GM19239 (cell line): ENCODE measurements at places on chromosomes 2 and 18.

DNA sequence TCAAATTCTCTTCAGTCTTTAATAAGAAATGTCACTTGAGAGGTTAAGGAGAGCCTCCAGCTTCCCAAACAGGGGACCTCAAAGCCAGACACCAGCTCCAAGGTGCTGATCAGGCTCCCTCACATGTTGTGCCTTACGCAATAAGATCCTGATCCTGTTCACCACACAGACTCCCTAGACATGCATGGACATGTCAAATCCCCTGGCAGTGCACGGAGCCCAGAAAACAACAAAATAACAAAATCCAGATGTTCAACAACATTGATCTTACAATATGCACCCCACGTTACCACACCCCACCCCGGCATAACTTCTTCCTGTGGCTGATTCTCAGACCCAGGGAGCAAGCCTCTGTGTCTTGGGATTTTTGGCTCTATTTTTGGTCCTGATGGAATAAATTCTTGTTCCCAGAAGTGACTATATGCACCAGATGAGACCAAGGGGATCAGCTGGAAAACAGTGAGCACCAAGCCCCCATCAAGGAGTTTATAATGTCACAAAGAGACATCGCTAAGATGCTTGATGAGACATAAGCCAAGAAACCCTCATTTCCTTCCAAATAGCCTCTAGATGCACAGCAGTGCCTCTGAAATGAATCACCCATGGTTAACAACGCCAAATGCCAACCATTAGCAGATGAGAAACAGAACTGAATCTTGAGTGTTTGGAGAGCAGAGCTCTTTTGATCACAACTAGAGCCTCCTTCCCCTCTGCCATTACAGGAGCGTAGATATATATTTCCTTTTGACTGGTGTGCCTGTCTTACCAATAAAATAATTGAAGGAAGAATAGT, 198.2 kb downstream of the PRKCE start:
- DNase-seq: no peak

DNA sequence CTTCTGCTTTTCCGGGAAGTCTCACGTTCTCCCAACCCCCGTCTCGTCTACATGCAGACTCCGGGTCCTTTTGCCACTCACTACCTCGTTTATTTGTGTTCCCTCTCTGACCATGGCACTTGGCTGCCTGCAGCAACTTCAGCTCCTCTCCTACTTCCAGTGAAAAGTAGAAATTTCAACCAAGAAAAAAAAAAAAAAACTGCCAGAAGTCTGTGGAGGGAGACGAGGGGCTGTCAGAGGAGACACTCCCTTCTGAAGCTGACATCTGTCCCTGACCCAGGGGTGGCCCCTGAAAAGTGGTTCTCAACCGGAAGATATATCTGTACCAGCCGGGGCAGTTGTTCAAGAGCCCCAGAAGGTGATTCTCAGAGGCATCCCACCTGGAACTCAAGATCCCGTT, 742 bp upstream of the MYO5B start:
- no peak for DNase-seq

DNA sequence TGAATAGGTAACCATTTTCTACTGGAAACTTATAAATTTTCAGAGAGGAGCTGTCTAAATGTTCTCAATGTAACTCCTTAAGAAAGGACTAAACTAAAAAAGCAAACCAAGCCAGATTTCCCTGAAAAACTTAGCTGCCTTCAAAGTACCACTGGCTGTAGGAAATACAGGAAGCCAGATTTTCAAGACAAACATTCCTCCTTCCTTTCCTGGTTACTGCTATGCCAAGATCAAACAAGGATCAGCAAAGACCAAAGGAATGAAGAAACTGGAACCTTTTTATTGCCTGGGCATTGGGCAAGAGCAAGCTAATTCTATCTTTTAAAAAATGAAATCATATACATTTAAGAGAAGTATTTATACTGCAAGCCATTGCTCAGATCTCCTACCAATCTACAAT, 212.7 kb downstream of the DYM start:
- DNase-seq: no peak

GRCh38 chr2:100857915-100858314, 38.0 kb downstream of the NPAS2 start:
- no peak for DNase-seq

DNA sequence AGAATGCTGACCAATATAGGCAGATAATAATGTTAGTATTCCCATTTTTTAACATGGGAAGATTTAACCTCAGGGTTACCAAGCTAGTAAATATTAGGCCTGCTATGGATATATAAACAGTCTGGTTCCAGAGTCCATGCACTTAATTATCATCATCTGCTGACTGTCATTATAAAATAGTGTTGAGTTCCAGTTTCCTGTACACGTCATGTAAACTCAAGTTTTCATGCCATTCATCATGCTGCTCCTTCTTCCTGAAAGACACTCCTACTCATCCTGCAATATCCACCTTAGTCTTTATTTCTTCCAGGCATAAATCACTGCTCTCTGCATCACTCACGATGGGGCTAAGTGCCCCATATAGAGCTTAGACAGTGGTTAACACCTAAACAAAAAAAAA, 420.8 kb upstream of the SPHKAP start:
- no peak for DNase-seq

DNA sequence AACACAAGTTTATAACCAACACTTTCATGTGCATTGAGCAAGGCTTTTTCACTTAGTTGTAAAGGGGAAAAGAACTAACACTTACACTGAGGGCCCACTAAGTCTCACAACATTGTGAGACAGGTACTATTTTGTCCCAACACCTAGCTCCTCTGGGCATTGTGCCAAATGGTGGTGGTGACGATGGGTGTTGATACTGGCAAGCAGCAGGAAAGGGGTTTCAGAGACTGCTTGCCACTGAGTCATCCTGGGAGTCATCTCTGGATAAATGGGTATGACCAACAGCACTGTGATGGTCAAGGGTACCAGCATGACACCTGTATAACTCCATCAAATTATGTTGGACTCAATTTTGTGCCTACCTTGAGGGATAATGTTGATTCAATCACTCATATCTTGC, 138.8 kb upstream of the ITGA6 start:
- DNase-seq: no peak

- no peak for DNase-seq
Measured at GRCh38 chr2:203062126-203062525, 47.5 kb downstream of the NBEAL1 start.

- DNase-seq: no peak
Measured at GRCh38 chr2:204535764-204536163, 9.5 kb upstream of the PARD3B start.

GRCh38 chr2:226720948-226721347, 78.7 kb downstream of the IRS1 start:
- DNase-seq: no peak

DNA sequence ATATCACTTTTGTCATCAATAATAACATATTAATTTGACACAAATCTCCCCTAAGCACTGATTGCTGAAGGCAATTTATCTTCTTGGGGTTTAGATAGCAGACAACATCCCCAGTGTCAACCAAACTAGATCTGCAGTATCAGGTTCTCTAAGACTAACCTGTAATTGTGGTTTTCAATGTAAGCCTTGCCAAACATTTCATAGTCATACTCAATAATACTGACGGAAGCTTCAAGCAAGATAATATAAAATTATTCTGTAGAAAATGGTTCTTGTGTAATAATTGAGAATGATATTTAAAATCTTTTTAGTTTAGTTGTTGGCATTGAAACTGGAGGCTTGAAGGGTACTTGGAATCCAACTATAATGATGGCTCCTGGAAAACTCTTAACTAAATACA, 186.3 kb downstream of the RIT2 start:
- DNase-seq: no peak

DNA sequence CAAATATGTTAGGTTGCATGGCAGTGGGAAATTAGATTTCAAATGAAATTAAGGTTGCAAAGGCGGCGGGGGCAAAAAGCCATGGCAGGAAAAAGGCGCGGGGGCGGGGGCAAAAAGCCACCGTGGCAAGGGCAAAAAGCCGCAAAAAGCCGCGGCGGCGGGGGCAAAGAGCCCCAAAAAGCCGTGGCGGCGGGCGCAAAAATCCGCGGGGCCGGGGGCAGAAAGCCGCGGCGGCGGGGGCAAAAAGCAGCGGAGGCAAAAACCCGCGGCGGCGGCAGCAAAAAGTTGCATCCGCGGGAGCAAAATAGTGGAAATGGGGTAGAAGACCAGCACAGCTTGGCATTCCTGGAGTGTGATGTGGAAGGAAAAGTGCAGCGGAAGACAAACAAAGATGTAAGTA, 417.1 kb downstream of the ANKRD30B start:
- no peak for DNase-seq

DNA sequence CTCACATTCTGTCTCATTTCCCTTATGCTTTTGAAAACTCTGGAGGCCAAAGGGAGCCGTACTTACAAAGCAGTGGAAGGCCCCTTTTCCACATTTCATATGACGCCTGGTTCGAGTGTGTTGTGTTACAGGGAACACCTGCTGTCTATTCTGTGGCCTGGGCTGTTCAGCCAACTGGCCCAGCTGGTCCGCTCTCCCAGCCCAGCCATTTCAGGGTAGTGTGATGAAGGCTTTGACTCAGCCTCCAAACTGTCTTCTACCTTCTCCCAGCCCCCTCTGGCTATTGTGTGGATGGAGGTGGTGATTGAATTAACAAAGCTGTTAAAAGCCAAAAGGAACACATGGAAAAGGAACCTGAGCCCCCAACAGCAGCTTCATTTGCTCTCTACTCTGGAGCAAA, 233.8 kb downstream of the ICOS start:
- DNase-seq: no peak

DNA sequence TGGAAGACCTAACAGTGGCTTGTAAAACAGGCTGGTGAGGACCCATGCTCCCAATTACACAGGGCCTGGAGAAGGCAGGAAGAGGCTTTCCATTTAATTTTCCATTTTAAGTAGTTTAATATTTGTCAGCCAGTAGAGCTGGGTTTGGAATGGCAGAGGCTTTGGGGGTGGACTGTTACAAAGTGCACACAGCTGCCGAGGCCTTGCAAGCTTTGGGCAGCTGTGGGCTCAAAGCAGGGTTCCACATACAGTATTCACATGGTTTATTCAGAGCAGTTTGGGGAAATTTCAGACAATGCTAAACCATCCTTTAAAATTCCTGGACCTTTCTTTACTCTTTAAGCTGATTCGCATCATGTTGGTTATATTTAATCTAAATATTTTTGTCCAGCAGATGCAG, 132.6 kb downstream of the WDSUB1 start:
- DNase-seq: no peak

- no peak for DNase-seq
Measured at GRCh38 chr2:11788461-11789124, 42.2 kb downstream of the LPIN1 start.

DNA sequence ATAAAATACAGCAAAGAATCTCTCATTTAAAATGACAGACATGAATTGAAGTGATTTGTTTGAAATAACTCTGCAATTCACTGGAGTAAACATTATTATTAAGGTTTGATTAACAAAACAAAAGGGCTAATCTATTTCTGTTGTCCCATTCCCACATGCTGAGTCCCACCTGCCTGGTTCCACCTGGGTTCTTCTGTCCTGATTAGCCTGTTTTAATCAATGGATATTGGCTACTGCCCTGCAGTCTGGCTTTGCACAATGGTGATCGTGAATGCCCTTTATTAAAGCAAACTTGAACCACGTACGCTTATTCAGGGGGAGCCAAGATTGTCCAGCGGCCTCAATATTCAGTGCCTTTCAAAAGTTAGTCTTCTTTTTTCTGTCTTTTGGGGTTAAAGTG, 72.8 kb upstream of the CDH19 start:
- no peak for DNase-seq

DNA sequence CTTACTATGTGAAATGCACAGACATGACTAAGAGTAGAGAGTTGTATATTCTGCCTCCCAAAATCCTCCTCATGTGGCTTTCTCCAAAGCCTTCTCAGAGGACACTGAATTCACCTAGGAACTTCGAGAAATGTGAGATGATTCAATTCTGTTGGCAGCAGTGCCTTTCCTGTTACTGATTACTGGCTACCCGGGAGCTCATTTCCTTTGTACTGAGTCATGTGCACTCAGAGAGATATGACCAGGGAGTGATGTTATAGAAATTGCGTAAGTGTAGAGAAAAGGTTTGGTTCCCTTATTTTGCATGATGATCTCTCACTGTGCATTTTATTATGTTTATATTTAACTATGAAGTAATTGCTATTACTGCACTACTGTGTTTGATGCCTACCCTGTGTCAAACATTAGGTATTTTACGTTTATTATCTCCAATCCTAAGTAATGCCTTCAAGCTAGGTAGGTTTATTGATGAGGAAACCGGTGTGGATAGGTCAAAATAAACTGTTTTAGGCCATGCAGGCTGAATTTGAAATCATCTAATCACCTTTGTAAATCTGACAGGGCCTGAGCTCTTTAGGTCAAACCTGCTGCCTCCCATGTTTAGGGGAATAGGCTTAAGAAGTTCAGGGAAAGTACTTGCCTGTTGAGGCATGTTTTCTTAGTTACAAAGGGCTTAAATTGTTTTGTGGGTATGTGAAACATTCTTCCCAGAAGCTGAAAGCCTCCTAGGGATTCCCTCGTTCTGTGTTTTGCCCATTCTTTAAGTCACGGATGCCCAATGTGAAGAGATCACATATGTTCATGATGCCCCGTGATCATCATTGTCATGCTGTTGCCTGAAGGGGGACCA, 86.8 kb downstream of the FMNL2 start:
- DNase-seq: no peak

DNA sequence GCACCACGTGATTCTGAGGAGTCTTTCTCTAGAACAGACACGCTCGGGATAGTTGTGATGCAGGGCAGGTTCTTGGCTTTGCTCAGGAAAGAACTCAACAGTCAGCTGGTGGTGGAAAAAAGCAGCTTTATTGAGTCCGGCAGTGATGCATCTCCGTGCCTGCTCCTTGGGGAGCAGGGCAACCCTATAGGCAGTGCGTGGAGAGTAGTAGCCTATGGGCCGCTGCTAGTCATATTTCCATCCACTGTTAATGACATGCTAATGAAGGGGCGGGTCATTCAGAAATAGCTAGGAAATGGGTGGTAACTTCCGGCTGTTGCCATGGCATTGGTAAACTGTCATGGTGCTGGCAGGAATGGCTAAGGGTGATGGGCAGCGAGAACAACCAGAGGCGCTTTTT, 11.6 kb upstream of the ACKR3 start:
- DNase-seq: no peak

GRCh38 chr2:16862471-16862870, 196.8 kb upstream of the CYRIA start:
- no peak for DNase-seq

DNA sequence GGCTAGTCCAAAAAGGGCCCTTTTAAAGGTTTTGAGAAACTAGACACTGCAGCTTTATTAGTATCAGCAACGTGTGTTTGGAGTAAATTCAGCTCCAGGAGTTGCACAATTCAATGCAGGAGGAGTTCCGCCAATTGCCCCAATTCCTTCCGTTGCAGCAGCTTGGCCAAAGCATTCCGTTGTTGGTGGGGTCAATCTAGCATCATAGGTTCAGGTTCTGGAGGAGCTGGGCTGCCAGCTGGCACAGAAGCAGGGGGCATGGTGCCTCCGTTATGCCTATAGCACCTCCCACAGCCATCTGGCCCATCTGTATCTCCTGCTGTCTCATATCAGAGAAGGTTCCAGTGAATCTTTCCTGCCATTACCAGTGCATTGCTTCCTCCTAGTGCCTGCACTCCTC, 55.4 kb downstream of the REL start:
- no peak for DNase-seq

GRCh38 chr2:13649918-13650317, 933.2 kb downstream of the TRIB2 start:
- DNase-seq: no peak
